ENCODE measurements at places on chromosomes 4 and X. TPM values are rescaled to one million over a fixed set of nuclear protein-coding genes. Genes with fewer than 3 reads are reported as not detected.

GATA1 gene
- total RNA-seq, result not detected

SMARCA1 gene
- total RNA-seq, result not detected

ZIC3 gene
- not detected for total RNA-seq

HTR2C gene
- not detected for total RNA-seq

FRMPD4 gene
- total RNA-seq, result not detected

Data from activated CD4-positive, alpha-beta memory T cell treated with anti-CD3 and anti-CD28 coated beads, Interleukin-2, amount 10 ng/mL, durations not matched to agents 7 days and 5 days (primary cell).